Activated naive CD8-positive, alpha-beta T cell treated with anti-CD3 and anti-CD28 coated beads, Interleukin-2, amount 10 ng/mL, durations not matched to agents 7 days and 5 days (primary cell): ENCODE measurements at places on chromosomes 12 and 14. TPM values are rescaled to one million over a fixed set of nuclear protein-coding genes. Genes with fewer than 3 reads are reported as not detected.

DNA sequence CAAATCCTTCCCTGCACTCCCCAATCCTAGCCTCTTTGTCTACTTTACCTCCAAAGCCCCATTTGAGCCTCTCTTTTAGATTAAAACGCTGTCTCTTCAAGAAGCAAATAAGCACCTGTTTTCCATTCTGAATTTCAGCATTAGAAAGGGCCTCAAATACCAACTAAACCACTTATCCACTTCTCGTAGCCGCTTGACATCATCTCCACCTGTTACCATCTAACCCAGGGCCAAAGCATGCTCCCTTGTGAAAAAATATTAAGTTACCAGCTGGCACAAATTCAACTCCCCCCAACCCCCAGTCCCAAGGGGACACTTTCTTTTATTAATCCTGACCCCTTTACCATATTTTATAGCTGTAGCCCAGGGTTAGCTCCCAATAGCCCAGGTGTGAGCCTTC is 43.1 kb downstream of the GPHB5 start:
- DNase-seq, result no peak

DNA sequence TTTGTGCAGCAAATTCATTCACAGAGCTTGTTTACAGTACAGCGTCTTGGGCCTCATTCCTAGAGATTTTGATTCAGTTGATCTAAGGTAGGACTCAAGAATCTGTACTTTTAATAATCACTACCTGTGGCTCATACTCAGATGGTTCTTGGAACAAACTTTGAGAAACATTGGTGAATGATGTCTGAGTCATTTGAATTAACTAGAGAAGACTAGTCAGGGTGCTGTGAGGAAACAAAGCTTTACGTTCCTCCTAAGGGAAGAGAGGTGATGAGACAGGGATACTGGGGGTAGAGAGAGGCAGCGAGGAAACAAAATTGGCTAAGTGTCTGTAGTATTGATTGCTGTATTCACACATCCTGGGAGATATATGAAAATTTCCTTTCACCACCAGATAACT is 109.4 kb downstream of the SLC15A5 start:
- no peak for DNase-seq

- DNase-seq, result no peak
These were observed 56.5 kb downstream of the CPM start for GRCh38 chr12:68876461-68876860.

DNA sequence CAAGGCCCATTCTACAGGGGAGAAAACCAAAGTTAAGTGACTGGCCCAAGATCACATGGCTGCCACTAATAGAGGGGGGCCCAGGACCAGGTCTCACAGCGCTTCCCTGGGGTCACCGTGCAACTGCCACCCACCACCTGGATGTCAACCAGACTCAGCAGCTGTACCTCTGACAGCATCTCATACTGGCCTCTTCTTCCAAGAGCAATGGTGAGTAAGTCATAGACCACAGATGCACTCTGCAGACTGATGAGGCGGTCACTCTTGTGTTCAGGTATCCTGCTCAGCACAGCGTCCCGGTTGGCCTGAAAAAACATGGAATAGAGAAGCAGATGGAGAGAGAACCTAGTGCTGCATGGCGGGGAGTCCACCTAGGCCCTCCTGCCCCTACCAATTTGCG is 139.9 kb downstream of the TTC7B start:
- no peak for DNase-seq

- DNase-seq, result no peak
These were observed 768 bp downstream of the OXA1L start for GRCh38 chr14:22767323-22767589.

Gene RILPL1
- 2.2 TPM for total RNA-seq

Gene SCNN1A
- 0.43 TPM for total RNA-seq
